Bladder microvascular endothelial cell (primary cell): ENCODE measurements at places on chromosomes 13 and 19. TPM values are rescaled to one million over a fixed set of nuclear protein-coding genes. Genes with fewer than 3 reads are reported as not detected.

Gene OR7D2
- not detected in 2 replicates for total RNA-seq

Gene PCDH17
- total RNA-seq, result 1.3 and 5.8 TPM in 2 replicates

Gene KLK4
- total RNA-seq, result not detected in 2 replicates

Gene CYP4F22
- total RNA-seq, result not detected in 2 replicates

Gene ZNF132
- total RNA-seq, result 3.7 and 6.3 TPM in 2 replicates

Gene NLRP7
- total RNA-seq, result not detected in 2 replicates

Gene RNF17
- total RNA-seq, result not detected in 2 replicates

Gene ALKBH6
- 7.4 and 9.4 TPM in 2 replicates for total RNA-seq

Gene SHISA7
- not detected in 2 replicates for total RNA-seq

Gene LRRC8E
- 0.32 and 1.1 TPM in 2 replicates for total RNA-seq
